Sigmoid colon (tissue), 7 donors: ENCODE measurements at places on chromosomes 3 and 15. TPM values are rescaled to one million over a fixed set of nuclear protein-coding genes. Genes with fewer than 3 reads are reported as not detected.

The MST1R gene
- 15.7 TPM for polyA plus RNA-seq

The SPINT1 gene
- polyA plus RNA-seq: 146 TPM

The KNG1 gene
- 0.35 TPM for polyA plus RNA-seq

GRCh38 chr15:44243829-44244228 lies 44.7 kb upstream of the GOLM2 start:
- no peaks in the 10 kb centered on the region for H3K27me3 ChIP-seq
- H3K4me1 ChIP-seq: no peaks in the 10 kb centered on the region
- DNase-seq: no peak
- no peak overlapping the region for H3K27ac ChIP-seq
- no peak overlapping the region for H3K4me3 ChIP-seq

DNA sequence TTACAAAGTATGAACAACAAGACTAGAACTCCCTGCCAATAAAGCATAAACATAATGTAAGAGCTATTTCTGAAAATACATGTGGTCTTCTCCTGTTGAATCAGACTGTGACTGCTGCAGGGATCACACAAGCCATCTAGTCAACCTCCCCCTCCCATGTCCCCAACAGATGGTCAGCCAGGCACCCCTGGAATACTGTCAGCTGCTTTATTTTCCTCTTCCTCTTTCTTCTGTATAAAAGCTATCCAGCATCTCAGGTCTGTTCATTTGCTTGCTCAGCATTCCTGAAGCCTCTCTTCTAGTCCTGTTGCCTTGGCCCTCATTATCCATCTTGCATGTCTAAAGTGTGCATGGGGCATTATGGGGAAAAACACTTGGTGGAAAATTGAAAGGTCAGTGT lies 6.5 kb upstream of the MINDY4B start:
- no peaks in the 10 kb centered on the region for H3K27me3 ChIP-seq
- no peak overlapping the region for H3K4me3 ChIP-seq
- no peaks in the 10 kb centered on the region for H3K4me1 ChIP-seq

- no peak overlapping the region for H3K27ac ChIP-seq
- no peak overlapping the region for H3K4me3 ChIP-seq
- no peaks in the 10 kb centered on the region for H3K27me3 ChIP-seq
- no peaks in the 10 kb centered on the region for H3K36me3 ChIP-seq
Observed at GRCh38 chr15:50415752-50416404, 8.3 kb upstream of the USP8 start.

GRCh38 chr3:74393426-74393825 lies 221.0 kb downstream of the CNTN3 start:
- no peak for DNase-seq
- H3K4me1 ChIP-seq: peaks cover 5% of the 10 kb centered on the region
- H3K36me3 ChIP-seq: no peaks in the 10 kb centered on the region
- H3K27me3 ChIP-seq: no peaks in the 10 kb centered on the region
- H3K4me3 ChIP-seq: no peak overlapping the region

DNA sequence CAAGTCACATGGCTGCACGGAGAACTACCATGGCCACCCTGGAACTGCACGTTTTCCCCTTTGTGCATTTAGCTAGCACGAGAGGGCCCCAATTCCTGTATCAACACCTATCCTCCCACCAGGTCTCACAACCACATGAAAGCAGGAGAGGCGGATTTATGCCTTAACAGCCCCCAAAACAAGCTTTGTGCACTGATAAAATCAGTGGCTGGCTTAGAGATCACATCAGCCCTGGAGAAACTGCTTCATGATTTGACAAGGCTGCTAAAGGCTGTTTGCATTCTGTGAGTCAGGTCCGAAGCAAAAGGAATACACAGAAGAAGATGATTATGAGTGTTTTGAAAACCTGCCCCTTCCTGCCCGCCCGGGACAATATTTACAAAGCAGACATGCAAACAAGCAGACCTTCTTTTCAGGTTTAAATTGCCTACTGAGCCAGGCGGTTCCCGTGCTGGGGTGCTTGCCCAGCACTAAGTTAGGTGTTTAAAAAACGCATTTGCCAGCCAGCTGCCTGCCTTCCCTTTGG lies 25.9 kb downstream of the CEMIP start:
- no peak overlapping the region for H3K27ac ChIP-seq
- no peaks in the 10 kb centered on the region for H3K4me1 ChIP-seq
- no peaks in the 10 kb centered on the region for H3K27me3 ChIP-seq
- no peaks in the 10 kb centered on the region for H3K36me3 ChIP-seq
